Activated T-cell treated with anti-CD3 and anti-CD28 coated beads, Interleukin-2, amount 50 U/mL, for 4 hours (primary cell): ENCODE measurements at places on chromosomes 5 and 9. TPM values are rescaled to one million over a fixed set of nuclear protein-coding genes. Genes with fewer than 3 reads are reported as not detected.

EPB41L4B gene
- total RNA-seq, result 0.11 TPM

COL27A1 gene
- 2.8 TPM for total RNA-seq

PCDHGB2 gene
- total RNA-seq, result 0.13 TPM

SHC3 gene
- 0.03 TPM for total RNA-seq

DDX41 gene
- 203 TPM for total RNA-seq

CACFD1 gene
- total RNA-seq, result 0.73 TPM

NEUROG1 gene
- total RNA-seq, result not detected

DCTN3 gene
- 69.2 TPM for total RNA-seq

NDST1 gene
- total RNA-seq, result 5.6 TPM

MLANA gene
- not detected for total RNA-seq

URM1 gene
- 104 TPM for total RNA-seq

AK3 gene
- total RNA-seq, result 17.3 TPM

STPG3 gene
- total RNA-seq, result not detected

DNA sequence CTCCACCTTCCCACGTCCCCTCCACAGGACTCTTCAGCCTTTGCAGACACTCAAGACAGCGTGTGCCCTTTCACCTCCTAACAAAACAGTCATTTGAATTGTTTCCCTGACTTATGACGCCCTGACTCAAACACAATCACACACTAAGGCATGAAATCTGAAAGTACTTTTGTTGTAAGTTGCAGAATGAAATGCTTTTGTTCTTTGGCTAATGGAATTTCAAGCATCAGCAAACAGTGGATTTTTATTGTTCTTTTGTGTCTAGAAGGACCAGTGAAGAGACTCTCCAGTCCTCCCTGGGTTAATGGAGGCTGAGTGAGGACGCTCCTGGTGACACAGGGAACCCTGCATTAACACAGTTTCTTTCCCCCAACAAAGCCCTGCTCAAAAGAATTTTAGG lies 380.1 kb downstream of the CTNND2 start:
- no peak for DNase-seq

GRCh38 chr9:130260816-130261765 lies 4.5 kb upstream of the HMCN2 start:
- no peak for DNase-seq

- no peak for DNase-seq
These were observed 19.7 kb upstream of the UBLCP1 start for GRCh38 chr5:159243385-159243784.

DNA sequence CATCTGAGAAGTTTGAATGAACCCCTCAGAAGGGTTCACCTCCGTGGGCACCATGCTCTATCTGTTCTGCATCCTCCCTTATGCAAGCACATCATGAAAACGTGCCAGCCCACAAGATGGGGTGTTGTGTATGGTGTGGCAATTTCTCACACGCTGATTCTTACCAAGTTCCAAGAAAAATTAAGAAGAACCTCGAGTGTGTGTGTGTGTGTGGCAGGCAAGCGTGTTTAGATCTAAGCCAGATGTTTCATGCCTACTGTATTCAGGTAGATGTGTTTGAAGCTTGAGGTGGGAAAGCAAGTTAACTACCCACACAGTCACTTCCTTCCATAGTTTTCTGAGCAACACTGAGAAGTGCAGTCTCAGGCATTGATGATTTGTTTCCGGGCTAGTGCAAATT lies 77.7 kb upstream of the GNA14 start:
- no peak for DNase-seq

GRCh38 chr5:1204693-1205242 lies 3.4 kb downstream of the SLC6A19 start:
- DNase-seq, result no peak

DNA sequence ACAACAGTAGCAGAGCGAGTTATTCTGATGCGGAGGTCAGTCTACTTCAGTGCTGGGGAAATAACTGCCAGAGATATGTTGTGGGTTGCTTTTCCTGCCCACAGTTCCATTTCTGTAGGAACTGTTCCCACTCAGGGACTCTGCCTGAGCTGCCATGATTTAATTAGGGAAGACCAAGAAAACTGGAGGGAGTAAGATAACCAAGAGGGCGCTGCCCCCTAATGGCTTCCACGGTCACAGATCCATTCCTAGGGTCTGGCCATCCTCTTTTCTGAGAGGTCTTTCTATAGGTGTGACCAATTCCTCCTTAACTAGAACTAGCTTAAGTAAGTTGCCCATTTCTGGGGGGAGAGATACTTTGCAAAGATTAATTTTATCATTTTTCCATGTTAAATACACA lies 125.9 kb downstream of the APBA1 start:
- no peak for DNase-seq

GRCh38 chr5:80220245-80220897 lies 35.5 kb downstream of the SERINC5 start:
- no peak for DNase-seq

DNA sequence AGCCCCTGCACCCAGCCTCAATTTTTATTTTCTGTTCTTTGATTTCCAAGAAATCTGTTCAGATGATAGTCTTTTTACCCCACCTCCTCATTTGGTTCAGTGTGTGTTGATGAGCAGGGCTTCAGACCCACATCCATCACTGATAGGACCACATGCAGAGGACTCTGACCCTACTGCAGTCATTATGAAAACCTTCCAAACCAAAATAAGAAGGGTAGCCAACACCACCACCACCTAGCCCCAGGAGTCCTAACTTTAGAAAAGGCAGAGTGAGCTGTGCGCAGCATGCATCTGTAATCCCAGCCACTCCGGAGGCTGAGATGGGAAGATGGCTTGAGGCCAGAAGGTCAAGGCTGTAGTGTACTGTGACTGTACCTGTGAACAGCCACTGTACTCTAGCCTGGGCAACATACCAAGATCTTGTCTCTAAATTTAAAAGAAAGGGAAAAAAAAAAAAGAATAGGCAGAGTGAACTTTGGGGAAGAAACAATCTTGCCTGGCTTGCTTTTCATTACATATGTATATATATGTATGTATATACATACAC lies 13.0 kb downstream of the CDKN2AIPNL start:
- DNase-seq, result no peak

DNA sequence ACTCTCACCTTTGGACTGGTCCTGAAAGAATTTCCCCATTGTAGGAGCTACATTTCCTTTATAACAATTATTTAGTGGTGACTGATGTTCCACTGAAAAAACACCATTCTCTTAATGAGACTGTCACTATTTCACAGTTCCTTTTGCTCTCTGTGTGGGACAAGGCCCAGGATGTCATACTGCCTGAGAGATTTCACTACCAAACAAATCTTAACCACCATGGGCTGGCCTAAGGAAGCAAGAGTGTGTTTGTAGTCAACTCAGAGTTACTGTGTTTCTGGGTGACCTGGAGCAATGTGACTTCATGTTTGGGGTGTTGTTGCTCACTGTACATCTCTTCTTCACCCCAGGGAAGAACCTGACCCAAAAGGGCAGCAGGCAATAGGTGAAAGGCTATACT lies 50.1 kb upstream of the ZNF608 start:
- no peak for DNase-seq

DNA sequence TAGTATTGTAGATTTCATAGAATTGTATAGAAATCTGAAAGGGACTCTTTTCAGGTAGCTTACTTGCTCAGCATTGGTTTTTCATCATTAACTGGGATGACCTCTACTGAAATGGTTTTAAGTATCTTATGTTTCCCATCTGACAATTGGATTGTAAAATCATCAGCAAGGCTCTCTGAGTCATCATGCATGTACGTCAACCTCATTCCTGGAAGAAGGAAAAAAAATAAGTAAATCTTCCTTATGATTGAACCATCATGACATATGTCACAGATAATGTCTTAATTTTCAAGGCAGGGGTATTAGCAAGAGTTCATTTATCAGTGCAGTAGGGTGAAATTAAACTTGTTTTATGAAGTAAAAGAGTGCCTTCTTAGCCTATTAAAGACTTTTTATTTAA lies 74.9 kb upstream of the CER1 start:
- DNase-seq, result no peak

GRCh38 chr5:153067869-153068268 lies 422.6 kb upstream of the GRIA1 start:
- DNase-seq, result no peak

DNA sequence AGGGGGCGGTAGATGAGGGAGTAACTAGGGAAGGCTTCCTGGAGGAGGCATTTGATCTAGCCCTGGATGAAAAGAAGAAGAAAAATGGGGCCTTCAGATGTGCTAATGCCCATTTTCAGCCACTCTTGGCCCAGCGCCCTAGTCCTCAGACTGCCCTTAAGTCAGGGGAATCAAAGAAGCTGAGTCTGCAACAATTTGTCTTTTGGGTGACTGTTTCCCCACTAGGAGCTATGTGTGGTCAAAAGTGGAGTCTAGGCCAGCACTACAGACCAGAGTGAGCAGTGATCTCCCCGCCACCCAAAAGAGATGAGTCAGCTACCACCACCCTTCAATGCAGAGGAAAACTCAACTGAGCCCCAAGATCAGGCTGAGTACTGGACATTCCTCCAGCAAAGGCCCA lies 542.1 kb downstream of the BNC2 start:
- no peak for DNase-seq

DNA sequence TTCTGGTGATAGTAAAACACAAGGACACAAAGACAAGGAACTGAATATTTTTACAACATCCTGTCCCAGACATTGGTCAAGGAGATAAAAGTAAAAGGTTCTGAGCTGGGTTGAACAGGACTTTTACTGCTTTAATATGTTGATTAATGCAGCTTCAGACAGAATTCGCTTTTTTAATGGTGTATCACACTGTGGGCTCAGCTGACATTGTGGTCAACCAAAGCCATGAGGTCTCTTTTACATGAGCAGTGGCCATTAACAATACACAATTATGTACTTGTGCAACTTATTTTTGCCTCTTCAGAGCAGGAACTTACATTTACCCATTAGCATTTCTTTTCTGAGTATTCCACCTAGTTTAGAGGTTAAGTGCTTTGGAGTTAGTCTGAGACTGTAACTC lies 22.8 kb upstream of the ERBIN start:
- no peak for DNase-seq

DNA sequence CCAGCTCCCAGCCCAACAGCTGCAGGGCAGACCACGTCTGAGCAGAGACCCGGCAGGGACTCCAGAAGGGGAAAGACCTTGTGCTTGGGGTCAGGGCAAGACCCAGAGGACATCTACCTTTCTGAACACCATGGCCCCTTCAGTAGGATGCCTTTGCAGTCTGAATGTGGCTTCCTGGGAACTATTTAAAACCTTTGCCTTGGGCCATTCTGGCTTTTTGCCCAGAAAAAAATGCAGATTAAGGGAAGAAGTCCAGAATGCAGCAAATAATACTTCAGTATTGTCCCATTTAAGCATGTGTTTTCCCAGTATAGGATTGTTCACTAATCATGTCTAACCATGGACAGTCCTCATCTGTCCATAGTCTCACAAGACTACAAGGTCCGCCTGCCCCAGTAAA lies 67.5 kb upstream of the ERCC6L2 start:
- no peak for DNase-seq

DNA sequence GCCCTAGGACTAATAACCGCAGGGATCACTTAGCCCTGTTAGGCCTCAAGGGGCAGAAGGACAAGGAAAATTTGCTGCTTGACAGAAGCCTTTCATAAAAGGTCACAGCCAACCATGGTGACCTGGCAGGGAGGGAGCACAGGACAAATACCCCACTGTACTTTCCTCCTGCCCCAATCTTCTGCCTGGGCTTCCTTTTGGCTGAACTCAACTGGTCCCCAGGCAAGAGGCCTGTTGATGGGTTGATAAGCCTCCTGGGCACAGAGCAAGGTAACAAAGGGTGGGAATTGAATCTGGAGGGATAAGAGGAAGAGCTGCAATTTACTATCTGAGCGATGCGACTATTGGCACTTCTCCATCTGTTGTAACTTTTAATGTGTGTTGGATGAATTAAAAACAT lies 392.9 kb downstream of the RASEF start:
- no peak for DNase-seq

DNA sequence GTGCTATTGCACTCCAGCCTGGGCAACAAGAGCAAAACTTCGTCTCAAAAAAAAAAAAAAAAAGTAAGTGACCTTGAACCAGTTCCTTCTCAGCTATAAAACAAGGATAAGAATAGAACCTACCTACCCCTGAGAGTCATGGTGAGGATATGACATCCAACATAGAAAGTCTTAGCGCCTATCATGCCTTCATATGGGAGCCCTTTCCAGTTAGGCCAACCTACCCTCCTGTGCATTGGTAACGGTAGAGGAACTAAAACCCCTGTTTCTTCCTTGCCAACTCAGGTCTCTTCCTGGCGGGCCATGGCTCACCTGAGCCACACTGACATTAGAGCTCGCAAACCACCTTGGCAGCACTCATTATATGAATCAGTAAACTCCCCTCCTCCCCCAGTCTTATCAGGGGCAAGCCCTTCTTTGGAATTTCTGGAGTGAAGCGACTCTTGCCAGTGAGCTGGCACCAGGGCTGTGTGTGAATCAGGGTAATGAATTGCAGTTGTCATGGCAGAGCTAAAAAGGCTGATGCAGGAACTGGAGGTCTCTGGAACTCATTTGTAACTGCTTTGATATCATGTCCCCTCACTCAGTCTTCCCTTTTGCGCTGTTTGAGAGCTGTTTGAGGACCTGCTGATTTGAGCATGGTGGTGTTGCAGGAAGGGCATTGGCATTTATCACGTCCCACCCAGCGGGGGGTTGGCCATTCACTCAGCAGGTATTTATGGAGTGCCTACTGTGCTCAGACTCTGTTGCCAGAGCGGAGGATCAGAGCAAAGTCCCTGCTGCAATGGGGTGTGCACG lies 10.3 kb downstream of the WWC1 start:
- no peak for DNase-seq

GRCh38 chr5:77546-77945 lies 14.4 kb upstream of the PLEKHG4B start:
- DNase-seq, result no peak

- DNase-seq, result no peak
These were observed 36.2 kb downstream of the PHAX start for GRCh38 chr5:126636956-126637355.

GRCh38 chr5:14663734-14664269 lies 716 bp upstream of the OTULIN start:
- DNase-seq, result no peak

DNA sequence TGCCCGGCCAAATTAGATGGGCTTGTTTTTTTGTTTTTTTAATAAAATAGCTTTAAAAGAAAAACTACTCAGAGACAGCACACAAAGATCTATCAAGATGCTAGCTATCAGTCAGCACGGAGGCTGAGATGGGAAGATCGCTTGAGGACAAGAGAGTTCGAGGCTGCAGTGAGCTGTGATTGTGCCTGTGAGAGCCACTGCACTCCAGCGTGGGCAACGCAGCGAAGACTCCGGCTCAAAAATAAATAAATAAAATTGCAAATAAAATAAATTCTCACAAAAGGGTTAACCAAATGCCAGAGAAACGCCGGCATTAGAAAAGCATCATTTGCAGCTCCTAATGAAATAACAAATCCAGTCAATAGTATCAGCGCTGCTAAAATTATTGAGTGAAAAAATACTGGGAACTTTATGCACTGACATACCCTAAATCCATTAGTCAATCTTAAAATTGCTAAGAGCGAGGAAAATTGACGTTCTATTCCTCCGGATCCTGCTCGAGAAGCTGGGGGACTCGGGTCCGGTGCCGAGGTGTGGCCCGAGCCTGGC lies 681 bp downstream of the CPLANE1 start:
- no peak for DNase-seq

GRCh38 chr9:80520231-80520630 lies 948.5 kb downstream of the TLE4 start:
- no peak for DNase-seq

- DNase-seq, result no peak
These were observed 58.1 kb downstream of the GOLPH3 start for GRCh38 chr5:32115985-32116384.
